ENCODE measurements at places on chromosomes 1 and 21.

DNA sequence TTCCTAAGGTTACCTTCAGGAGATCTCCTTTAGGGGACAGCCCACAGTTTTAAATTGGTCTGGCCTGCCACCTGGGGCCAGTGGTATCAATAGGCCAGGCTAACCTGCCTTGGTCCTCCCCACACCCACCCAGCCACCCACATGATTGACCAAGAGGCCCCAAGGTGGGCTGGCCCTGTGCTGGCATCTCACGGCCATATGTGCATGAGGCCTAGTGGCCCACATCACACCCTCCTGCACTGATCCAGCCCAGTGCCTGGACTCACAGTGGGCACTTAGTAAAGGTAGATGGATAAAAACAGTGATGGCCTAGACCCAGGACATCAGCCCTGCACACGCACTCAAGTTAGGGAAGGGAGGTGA lies 82.0 kb downstream of the DMRTB1 start:
- no peak for DNase-seq

DNA sequence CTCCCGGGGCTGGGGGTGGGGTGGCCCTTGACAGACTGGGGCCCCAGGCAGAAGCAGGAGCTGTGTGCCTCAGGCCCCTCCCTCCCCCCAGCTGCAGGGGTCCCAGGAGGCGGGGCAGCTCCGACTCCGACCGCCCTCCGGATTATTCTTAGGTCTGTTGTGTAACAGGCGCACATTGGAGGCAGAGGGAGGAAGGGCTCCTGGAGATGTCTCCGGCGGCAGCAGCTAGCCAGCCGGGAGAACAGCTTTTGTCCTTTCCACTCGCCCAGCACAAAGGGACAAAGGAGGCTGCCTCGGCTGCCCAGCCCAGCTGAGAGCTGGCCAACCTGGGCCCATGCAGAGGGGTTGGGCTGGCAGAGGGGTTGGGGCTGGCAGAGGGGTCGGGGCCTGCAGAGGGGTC lies 29.7 kb upstream of the PLCH2 start:
- DNase-seq: no peak

DNA sequence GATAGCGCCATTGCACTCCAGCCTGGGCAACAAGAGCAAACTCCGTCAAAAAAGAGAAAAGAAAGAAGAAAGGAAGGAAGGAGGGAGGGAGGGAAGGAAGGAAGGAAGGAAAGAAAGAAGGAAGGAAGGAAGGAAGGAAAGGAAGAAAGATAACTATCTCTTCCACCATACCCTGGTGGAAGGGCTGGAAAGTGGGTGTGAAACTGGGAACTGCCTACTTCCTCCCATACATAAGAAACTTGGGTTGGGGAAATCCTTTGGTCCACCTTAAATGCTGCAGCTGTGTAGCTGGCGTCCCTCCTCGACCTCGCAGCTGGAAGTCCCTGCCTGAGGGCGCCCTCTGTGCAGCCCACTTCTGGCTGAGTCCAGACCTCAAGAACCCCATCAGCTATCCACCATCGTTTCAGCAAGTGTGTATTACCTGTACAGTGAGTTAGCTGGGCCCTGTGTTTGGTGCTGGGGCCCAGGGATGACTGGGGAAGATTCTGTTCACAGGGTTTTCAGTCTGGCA lies 4.6 kb upstream of the FAM167B start:
- no peak for DNase-seq

DNA sequence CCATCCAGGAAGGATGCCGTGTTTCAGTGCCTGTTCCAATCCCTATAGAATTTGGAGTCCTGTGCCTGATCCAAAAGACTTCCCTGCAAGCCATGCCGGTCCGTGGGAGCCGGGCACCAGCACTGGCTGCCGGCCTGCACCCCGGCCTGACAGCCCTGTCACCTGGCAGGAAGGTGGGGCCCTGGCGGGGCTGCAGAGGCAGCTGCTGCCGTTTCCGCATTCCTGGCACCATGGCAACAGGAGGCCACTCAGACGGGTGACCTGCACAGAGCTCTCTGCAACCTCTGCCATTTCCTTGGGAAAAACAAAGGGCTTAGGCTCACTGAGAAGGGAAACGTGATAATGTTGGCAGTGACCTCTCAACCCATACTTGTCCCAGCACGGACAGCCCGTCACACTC lies 63.2 kb upstream of the TMEM51 start:
- no peak for DNase-seq

DNA sequence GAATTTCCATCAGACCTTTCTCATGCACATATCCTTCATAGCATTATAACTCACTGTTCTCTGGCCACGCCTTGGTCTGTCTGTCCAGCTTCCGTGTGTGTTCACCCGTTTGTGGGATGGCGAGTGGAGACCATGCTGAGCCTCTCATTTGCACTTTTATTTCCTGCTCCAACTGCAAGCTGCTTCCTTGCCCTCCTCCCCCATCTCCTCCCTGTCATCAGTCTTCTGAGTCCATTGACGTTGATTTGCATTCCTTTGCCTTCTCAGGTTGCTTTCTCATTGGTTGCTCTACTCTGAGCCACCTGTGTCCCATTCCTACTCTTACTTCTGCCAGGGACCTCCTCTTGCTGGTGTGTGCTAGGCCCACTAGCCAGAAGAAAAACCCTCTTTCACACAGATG lies 146.4 kb downstream of the NOS1AP start:
- no peak for DNase-seq

DNA sequence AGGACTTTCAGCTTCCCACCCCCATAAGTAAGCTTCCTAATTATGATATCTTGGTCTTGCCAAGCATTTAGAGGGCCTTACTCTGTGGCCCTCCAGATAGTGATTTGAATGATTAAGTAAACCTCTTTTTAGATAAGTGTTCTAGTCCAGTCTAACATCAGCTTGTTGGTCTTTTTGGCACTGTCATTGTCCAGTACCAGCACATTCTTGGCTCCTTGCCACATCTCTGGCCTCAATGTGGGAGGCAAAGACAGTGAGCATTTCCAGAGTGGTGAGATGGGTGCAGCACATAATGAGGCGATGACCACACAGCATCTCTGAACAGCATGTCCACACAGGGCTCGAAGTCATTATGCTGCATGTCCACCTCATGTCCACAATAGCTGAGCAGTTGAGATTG lies 6.1 kb downstream of the CAPZA1 start:
- no peak for DNase-seq
